Stimulated activated CD4-positive, alpha-beta T cell treated with anti-CD3 and anti-CD28 coated beads, TNF-alpha, amount 100 ng/mL, for 24 hours (primary cell): ENCODE measurements at places on chromosomes 5 and 9.

GRCh38 chr5:55918087-55919035, 67.2 kb downstream of the IL31RA start:
- no peak for DNase-seq

DNA sequence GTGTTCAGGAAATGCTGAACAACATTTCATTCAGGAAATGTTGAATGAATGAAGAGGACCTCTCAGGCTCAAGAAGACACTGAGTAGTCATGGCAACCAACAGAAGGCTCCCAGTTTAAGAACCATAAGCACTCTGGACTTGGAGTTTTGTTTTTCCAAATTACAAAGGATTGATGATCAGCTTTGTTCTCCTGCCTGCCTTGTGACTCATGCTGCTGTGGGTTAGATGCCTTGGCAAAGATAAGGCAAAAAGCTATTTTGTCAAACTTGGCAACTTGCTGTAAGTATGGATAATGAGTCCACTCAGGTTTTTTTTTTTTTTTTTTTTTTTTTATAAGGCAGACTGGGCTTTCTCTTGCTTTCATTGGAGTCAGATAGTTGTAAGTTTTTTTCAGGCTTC, 365.0 kb downstream of the TMEM232 start:
- DNase-seq, result no peak

- no peak for DNase-seq
Measured at GRCh38 chr5:136020383-136021015, 8.3 kb upstream of the TGFBI start.

DNA sequence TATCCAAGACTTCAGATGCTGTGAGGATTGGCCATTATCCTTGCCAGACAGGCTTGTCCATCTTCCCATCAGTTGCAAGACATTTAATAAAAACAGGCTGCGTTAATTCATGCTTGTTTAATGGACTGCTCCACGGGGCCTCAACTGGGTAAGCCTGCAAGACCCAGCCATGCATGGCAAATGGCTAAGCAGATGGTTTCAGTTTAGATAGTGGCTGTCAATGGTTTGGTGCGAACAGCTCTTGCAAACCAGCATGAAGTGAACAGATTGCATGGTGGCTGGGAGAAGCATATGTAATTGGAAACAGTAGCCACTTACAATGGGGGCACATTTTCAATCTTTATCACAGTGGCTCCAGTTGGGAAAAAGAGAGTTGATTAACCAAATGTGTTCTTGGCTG, 628.2 kb upstream of the KLF4 start:
- DNase-seq, result no peak

DNA sequence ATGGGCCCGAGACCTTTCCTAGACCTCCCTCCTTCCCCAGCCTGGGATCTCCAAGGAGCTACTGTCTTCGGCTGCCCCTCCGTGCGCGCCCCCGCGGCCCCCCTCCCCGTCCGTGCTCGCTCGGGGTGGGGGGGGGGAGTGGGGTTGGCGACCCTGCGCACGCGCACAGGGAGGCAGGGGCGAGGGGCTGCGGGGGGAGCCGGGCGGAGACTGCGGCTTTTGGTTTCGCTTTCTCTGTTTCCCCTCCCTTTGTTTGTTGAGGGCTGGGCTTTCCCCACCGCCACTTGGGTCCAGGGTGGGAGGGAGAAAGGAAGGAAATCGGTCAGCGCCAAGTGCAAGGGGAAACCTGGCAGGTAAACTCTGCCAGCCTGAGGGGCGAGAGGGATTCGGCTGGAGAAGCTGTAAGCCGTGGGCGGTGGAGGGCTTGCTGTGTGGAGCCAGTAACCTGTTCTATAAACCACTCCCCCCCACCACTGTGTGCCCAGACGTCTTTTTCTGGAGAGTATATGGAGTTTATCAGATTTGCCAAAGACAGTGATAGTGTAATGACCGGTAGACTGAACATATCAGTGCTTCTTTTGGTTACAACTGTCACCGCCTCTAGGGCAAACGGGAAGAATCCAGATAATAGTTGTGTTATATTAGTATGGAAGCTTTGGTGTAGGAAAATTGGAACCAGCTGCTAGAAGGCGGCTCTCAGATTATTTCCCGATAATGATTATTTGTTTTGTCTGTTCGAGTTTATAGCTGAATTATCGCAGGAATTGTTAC, 684 bp downstream of the DNAJA1 start:
- DNase-seq, result peak; percentile 76

DNA sequence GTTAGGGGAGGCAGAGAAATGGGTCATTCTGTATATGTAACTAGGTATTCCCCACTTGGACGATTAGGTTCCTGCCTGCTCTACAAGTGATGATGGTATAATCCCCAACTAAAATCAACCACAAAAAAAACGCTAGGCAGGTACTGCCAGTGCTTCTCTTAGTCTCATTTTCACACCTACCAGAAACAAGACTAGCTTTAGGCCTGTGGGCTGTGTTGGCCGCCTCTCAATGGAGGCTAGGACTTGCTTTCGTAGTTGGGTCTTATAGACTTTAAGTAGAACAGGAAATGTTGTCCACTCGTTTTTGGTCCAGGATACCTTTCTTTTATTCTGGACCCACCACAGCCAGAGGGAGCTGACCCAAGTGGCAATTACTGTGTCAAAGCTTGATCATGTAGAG, 111.8 kb downstream of the UNC13B start:
- DNase-seq, result no peak

GRCh38 chr9:91811024-91811909, 138.8 kb downstream of the ROR2 start:
- no peak for DNase-seq

- no peak for DNase-seq
Measured at GRCh38 chr9:88966894-88967676, 24.2 kb upstream of the S1PR3 start.

- DNase-seq, result no peak
Measured at GRCh38 chr5:163943546-163943945, 438.1 kb downstream of the MAT2B start.

DNA sequence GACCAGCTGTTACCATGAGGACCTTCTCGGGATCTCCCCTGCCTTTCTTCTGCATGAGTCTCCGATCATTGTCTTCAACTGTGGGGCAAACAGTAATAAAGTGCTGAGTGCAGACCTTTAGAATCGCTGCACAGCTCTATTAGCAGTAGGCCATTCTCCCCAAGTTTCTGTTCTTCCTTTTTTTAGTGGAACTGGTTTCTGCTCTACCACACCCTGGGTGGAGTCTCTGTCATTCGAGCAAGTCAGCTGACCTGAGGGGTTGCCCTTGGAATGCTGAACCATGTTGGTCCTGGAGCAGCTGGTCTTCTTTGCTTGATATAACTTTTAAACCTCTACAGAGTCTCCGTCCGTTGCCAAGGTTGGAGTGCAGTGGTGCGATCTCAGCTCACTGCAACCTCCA, 33.4 kb upstream of the GNPDA1 start:
- DNase-seq, result no peak

- DNase-seq, result peak; percentile 26
Measured at GRCh38 chr9:125889476-125890419, 142.6 kb downstream of the PBX3 start.

DNA sequence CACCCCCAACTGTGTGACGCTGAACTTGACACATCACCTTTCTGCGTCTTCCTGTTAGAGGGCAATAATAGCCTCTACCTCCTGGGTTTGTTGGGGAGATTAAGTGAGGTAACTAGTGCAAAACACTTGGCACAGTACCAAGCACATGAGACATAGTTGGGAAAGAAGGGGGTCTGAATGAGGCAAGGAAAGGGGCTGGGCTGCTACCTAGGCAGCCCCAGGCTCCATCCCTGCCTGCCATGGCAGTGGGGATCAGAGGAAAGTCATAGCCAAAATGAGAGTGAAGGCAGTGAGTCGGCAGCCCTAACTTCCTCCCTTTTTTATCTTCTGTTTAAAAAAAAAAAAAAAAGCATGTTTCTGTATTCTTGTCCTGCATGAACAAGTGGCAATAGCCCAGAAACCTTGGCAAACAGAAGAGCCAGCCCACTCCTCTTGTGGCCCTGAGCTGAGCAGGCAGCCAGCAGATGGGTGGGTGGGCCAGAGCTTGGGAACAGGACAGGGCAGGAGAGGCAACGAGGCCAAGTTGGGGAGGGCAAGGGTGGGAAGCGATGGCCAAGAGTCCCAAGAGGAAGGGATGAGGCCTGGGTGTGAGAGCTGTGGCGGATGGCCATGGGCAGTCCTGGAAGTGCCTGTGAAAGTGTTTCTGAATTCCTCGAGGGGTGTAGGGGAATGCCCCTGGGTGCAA, 11.4 kb downstream of the CAMK2A start:
- DNase-seq, result no peak

DNA sequence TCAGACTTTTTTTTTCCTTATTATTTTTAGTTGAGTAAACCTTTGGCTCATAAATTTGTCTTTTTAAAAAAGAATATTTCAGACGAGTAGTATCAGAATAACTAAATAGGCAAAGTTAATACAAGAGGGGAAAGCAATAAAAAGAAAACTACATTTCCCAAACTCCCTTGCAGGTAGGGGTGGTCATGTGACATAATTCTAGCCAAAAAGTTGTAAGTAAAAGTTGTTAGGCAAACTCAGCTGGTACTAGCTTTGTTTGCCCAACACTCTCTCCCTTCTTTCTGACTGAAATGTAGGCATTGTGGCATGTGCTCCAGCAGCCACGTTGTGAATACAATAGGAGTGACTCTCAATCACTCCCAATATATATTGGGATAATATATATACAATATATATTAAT, 20.9 kb downstream of the GIN1 start:
- no peak for DNase-seq

DNA sequence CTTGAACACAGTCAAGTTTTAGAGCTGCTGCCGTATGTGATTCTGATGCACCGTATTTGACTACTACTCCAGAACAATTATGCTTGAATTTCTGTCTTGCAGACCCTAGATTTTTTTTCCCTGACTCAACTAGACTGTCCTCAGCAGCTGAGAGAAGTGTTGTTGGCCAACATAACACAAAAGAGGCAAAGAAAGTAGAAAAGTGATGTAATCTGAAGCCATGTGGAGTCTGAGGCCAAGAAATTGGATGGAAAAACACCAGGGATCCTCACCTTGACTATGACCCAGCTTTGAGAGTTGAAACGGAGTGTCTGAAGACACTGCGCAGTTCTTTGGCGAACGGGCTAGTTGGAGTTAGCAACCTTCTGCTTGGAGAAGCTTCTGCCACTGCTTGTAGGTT, 36.3 kb upstream of the FGF1 start:
- no peak for DNase-seq

GRCh38 chr5:23893561-23893960, 386.2 kb downstream of the PRDM9 start:
- DNase-seq, result no peak

DNA sequence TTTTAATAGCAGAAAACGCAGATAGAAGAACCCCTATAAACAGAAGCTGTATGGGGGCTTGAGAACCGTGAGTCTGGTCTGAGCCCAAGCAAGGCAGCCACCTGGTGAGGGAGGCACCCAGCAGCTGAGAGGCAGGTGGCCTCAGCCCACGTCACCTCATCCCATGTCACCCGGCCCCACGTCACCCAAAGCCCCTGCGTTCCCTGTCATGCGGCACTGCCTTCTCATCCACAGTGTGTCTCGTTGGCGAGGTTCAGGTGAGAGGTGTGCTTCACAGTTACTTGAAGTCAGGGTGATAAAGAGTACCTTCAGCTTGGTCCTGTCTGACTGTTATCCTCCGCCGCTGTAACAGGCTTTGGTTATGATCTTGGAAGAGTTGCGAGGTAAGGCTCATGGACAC, 80.6 kb upstream of the IRX4 start:
- no peak for DNase-seq

DNA sequence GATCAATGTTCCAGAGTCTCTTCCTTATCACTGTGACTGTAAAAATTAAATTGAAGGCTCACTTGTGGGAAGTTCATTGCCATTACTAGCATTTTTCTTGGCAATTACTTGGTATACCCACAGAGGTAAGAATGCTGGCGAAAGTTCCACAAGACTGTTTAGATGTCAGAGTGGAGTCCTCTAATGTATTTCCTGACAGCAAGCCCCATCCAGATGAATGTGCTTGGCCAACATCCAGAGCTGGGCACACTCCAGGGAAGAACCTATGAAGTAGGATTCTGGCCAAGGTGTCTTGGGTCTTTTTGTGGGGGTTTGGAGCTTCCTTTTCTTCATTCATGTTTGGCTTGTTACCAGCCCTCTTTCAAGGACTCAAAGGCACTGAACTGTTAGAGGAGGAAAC, 473.6 kb downstream of the DMAC1 start:
- no peak for DNase-seq

- DNase-seq, result no peak
Measured at GRCh38 chr9:70260606-70261005, 1.8 kb downstream of the SMC5 start.

DNA sequence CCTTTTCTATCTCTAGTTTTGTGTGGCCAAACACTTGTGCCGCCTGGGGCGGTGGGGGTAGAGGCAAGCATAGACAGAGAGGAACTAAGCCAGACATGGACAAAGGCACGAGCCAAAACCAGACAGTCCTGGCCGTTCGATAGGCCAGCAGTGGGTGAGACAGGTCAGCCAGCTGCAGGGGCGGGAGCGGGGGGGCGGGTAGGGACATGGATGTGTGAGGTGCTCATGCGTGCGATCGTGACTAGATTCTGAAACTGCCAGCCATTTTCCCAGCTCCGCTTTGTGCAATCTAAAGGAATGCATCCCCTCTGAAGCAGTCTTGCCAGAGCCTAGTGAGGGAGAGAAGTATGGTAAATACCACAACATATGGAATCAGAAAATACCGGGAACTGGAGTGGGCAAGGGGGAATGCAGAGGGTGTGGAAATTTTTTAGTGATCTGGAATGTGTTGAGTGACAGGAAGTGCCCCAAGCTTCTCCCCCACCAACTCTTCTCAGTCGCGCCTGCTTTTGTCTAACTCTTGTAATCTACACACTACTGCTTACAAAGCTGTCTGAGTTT, 111.9 kb downstream of the NR6A1 start:
- peak; percentile 19 for DNase-seq

DNA sequence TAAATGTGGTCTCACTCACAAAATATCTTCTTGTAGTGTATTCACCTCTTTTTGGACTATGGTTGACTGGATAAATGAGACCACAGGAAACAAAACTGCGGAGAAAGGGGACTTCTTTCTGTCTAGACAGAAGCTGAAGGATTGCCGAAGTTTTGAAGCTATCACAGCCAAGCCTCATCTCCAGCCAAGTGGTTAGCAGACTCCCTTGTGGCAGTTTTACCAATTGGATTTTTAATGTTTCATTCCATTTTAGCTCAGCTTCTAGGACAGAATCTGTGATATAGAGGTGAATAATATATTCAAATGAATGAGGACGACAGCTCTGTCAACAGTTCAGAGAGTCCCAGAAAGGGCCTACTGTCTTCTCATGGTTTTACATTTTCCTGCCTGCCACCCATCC, 215.7 kb upstream of the ZNF608 start:
- DNase-seq, result no peak
